ENCODE measurements at places on chromosomes 7 and 10.

GRCh38 chr10:47179291-47179647 is 120.7 kb upstream of the GDF10 start:
- no peak for DNase-seq

- no peak for DNase-seq
Observed at GRCh38 chr7:5448378-5449037, 24.9 kb upstream of the TNRC18 start.

GRCh38 chr10:90328896-90329295 is 528.9 kb downstream of the HTR7 start:
- no peak for DNase-seq

GRCh38 chr7:85184599-85185423 is 2.0 kb downstream of the SEMA3D start:
- DNase-seq, result peak; percentile 77

GRCh38 chr7:106737202-106737562 is 76.2 kb upstream of the CCDC71L start:
- no peak for DNase-seq

DNA sequence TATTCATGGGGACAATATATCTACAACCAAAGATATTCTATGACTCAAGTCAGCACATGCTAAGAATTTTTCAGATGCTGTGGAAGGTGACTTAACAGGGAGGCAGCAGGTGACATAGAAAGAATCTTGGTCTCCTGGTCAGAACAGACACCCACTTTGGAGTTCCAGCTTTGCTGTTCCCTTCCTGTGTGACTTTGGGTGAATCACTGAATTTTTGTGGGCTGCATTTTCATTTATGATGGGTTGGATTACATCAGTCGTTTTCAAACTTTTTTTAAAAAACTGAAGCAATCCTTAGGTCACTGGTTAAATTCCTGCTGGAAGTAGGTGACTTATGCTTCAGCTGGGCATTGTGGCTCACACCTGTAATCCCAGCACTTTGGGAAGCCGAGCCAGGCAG is 24.9 kb downstream of the RGR start:
- no peak for DNase-seq

DNA sequence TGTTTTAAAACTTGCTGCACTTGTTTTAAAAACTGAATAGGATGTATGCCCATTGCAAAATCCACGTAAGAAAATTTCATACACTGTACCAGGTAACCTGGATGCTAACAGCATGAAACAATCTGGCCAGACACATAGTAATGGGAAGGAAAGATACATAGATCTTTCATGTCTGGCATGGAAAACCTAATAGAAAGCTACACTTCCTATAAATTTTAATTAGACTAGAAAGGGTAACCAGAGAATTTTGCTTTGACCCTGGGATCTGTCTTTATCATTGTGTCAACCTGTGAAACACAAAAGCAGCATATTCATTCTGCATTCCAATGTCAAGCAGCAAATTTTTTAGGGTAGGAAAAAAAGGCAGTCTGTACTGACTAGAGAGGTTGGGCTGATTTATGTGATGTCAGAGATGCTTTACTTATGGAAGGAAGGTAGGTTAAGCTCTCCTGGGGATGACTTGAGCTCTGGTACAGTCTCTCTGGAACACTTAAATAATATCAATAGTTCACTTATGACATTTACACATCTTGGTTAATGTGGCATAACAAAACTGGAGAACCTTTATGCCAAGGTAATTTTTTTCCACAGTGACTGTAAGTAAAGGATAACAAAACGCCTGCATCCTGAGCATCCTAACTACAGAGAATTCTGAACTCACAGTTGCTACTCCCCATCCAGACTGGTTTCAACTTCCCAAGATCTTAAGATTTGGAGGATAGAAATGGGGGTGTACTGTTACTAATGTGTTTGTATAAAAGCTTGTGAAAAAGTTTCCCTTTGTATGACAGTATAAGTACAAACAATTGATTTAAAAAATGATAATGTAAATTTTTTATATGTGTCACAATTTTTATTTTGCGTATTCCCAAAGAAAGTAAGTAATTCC is 44.7 kb downstream of the DOCK4 start:
- no peak for DNase-seq

DNA sequence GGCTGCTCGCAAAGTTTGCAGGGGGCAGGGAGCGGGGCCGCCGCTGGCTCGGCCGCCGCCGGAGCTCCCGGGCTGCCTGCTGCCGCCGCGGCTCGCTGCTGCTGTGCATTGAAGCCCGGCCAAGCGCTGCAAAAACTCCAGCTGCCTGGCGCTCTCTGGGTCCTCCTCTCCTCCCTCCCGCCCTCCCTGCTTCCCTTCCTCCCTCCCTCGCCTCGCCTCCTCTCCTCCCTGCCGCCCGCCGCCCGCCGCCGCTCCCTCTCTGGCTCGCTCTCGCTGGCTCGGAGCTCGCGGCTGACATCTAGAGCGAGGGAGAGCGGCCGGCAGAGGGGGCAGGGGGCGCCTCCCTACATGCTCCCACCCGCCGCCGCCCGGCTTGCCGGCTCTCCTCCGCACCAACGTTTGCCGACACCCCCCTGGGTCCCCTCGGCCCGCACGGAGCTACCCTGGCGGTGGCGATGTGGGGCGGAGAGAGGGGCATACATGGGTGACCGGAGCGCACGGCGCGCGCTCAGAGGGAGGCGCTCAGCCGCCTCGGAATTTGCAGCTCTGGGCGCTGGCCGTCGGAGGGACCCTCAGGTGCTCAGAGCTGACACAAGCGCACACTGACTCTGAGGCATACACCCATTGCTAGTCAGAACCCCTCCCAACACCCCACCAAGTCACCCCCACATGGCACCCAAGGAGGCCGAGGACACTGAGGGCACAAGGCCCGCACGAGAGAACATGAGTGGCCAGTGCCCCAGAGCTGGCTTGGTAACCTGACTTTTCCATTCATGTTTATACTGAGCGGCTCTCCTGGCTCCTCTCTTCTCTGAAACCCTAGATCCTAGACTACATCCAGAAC is 1.2 kb upstream of the PLXNA4 start:
- no peak for DNase-seq

GRCh38 chr10:133276435-133277201 is at the start of gene ADAM8:
ADAM8 (minus strand) TSS chr10:133276868; CDS start chr10:133276817, 51 bp downstream.
- DNase-seq, result no peak

DNA sequence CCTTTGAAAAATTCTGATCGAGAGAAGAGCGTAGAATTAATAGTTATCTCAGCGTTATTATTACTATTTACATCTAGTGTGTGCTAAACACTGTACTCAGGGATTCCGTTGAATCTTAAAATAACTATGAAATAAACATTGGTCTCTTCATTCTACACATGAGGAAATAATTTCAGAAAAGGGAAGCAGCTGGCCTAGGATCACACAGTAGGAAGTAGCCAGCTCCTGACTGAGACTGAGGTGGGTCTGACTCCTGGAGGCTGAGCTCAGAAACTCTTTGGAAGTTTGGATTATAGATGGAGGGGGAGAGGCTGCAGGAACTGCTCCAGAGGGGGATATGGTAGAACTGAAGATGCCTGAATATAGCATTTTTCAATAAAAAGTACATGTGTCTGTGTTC is 183.9 kb upstream of the WDR11 start:
- DNase-seq, result no peak

- DNase-seq, result no peak
Observed at GRCh38 chr10:121781101-121781500, 146.7 kb downstream of the ATE1 start.

DNA sequence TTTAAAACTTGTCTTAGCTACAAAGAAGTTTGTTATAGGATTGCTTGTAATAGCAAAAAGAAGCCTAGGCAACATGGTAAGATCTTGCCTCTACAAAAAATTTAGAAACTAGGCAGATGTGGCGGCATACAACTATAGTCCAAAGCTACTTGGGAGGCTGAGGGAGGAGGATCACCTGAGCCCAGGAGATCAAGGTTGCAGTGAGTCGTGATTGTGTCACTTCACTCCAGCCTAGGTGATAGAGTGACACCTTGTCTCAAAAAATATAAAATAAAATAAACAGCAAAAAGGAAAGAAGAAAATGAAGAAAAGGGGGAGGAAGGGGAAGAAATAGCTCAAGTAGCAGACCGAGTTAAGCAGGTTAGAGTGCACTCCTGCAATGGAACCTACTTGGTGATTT is 47.0 kb upstream of the MPP7 start:
- DNase-seq, result no peak

GRCh38 chr7:108000875-108001763 is 1.8 kb downstream of the LAMB1 start:
- no peak for DNase-seq

- no peak for DNase-seq
Observed at GRCh38 chr7:6139189-6139996, 108.2 kb downstream of the ANKRD61 start.

GRCh38 chr10:70308121-70309060 is 24.6 kb upstream of the NPFFR1 start:
- no peak for DNase-seq

DNA sequence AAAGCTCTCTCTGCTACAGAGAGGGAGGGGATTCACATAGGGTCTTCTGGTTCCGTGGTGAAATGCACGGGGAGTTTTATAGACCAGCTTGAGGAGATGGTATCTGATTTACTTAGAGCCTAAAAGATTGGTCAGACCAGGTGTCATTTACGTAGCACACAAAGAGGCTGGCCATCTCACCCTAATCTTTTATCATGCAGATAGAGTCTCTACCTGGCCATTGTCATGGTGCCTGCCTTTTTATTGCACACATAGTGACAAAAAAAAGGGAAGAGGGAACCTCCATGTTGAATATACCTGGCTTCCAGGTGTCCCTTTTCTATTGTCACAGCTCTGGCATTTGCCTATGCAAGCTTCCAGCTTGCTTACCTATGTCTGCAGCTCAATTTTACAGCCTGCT is 1456.1 kb downstream of the GATA3 start:
- no peak for DNase-seq

GRCh38 chr7:132435016-132435990 is 141.0 kb downstream of the PLXNA4 start:
- no peak for DNase-seq

GRCh38 chr7:26549281-26549944 is 257.8 kb downstream of the SNX10 start:
- DNase-seq, result no peak

DNA sequence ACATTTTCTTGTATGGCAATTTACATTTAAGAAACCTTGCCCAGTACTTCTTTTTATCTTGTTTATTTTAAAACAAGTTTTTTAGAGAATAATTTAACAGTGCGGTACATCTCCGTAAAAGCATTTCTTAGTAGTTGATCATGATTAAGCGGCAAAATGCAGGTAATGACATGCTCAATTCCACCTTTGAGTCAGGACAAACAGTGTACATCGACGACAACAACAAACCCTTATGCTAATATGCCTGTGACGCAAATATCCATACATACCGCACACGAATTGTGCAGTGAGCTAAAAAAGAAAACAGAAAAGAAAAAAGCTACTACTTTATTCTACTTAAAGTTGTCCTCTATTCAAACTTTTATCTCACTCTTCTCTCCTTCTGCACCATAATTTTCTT is 1.9 kb downstream of the MAGI2 start:
- DNase-seq, result no peak

DNA sequence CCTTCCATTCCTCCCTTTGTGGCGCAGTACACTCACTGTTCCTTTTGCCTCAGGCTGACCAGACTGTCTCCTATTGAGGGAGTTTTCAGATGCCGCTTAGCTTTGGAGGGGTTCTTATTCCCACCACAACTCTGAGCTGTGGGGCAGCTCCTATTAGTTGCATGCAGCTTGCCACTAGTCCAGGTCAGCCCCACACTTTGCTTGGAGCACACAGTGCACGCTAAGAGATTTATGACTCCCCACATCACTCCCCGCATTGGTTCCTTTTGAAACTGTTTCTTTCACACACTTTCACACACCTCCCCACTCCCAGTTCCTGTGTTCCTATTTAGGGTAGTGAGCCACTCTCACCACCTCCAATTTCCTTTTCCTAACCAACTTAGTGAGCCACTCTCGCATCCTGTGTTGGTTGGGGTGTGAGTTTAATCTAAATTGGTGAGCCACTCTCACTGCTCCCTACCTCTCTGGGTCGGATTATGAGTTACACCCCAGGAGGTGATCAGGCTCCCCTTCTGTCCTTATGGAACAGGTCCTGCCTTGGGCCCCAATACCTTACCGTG is 10.4 kb upstream of the ZNF485 start:
- no peak for DNase-seq

GRCh38 chr7:55020466-55020871 is 1.7 kb downstream of the EGFR start:
- no peak for DNase-seq

DNA sequence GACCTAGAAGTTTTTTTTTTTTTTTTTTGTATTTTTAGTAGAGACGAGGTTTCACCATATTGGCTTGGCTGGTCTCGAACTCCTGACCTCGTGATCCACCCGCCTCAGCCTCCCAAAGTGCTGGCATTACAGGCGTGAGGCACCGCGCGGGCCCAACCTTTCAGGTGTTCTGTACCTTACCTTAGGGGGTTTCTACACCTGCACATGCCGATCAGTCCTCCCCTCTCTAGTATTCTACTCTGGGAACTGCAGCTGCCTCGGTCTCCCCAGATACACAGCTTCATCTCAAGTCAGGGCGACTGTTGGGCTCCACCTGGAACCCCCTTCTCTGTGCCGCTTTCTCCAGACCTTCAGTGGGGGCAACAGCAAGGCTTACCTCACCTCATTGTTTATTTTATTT is 79.9 kb downstream of the TACC2 start:
- no peak for DNase-seq

- no peak for DNase-seq
Observed at GRCh38 chr7:71193099-71193810, 61.3 kb downstream of the GALNT17 start.

- no peak for DNase-seq
Observed at GRCh38 chr10:121787169-121787568, 140.7 kb downstream of the ATE1 start.

GRCh38 chr7:55526770-55527169 is 45.5 kb downstream of the VOPP1 start:
- DNase-seq, result no peak

DNA sequence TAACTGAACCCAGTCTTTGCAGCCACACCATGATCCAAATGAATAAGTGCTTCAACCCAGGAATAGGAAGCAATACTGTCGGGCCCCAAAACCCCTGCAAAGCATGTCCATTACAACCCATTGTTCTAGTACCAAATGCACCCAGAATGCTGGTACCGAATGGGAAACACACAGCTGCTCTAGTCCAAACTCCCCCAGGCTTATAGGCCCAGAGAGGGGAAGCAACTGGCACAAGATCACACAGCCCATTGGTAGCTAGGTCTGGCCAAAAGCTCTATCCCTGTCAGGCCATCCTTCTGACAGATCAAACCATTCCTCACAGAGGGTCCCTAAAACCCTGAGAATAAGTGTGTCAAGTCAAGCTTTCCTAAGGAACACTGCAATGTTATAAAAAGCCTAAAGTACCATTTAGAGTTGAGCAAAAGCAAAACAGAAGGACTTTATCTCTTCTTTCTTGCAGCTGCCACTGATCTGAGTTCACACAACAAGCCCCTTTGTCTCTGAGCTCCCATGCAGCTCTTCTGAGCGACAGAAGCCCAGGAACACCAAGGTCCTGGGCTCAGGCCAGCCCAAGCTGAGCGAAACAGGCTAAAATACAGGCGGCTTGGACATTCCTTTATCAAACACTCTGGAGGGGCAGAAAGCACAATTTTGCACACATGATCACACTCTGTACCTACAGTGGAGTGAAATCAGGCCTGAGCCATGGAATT is 116.7 kb downstream of the SGMS1 start:
- no peak for DNase-seq
